ENCODE measurements at places on chromosomes 4 and X.

GRCh38 chrX:107716118-107716684 lies 59.4 kb downstream of the TSC22D3 start:
- DNase-seq: peak; percentile 15

- no peak for DNase-seq
Measured at GRCh38 chrX:54695231-54695630, 102.8 kb downstream of the ITIH6 start.

DNA sequence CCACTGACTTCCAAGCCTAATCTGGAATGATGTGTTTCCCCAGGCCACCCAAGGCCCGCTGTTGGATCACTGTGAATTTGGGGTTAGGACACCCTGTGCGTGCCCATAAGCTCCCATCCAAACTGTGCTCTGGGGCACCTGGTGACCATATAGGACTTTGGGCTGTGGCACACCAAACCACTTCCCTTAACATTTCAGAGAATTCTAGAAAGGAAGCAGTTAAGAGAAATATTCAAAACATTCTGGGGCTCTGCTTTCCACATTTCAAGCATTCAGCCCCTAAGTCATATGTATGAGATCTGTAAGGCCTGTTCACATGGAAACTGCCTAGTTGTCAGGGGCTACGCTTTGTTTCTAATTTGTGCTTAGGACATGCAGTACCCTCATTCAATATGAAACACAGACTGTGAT lies 14.4 kb downstream of the VGLL1 start:
- DNase-seq: no peak

DNA sequence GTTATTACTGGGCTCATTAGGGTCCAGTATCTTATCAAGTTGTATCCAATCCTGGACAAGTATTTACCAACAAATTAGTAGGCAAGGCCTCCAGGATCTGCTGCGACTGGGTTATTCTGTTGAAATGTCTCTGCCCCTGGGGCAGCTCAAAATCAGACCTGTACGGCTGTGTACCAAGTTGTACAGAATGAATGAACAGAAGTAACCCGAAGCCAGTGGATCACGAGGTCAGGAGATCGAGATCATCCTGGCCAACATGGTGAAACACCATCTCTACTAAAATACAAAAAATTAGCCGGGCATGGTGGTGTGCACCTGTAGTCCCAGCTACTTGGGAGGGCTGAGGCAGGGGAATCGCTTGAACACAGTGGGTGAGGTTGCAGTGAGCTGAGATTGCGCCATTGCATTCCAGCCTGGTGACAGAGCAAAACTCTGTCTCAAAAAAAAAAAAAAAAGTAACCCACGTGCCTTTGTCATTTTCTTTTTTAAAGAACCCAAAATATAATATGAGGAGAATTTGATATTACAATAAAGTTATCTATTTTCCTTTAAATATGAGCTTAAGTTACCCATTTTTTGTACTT lies 127.3 kb downstream of the CBR4 start:
- no peak for DNase-seq

GRCh38 chrX:134186362-134187121 lies 50.4 kb upstream of the CCDC160 start:
- no peak for DNase-seq

GRCh38 chr4:7017446-7018048 lies 25.6 kb upstream of the TADA2B start:
- no peak for DNase-seq

DNA sequence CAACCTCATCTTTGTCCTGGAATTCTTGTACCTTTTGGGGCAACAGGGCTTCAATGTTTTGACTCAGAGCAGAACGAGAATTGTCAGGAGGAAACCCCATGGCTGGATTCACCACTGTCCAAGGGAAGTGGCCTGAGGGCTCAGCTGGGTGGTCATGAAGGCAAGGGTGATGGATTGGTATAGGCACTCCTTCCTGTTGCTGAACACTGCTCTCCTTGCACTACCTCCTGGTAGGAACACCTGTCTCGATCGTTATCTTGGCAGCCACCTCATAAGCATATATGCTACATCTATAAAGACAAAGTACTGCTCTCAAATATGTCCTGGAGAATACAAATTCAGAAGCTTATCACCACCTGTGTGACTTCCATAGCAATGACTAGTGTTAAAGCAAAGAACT lies 79.8 kb downstream of the CCNG2 start:
- no peak for DNase-seq

- DNase-seq: no peak
Measured at GRCh38 chr4:152463562-152463961, 72.3 kb downstream of the FBXW7 start.

GRCh38 chr4:127149086-127149485 lies 483.7 kb upstream of the INTU start:
- DNase-seq: no peak

GRCh38 chr4:76585897-76586360 lies 150.9 kb downstream of the SHROOM3 start:
- peak; percentile 65 for DNase-seq

GRCh38 chr4:73947239-73947985 lies 34.4 kb downstream of the PF4 start:
- no peak for DNase-seq

- no peak for DNase-seq
Measured at GRCh38 chr4:184329659-184330400, 112.2 kb upstream of the ENPP6 start.

DNA sequence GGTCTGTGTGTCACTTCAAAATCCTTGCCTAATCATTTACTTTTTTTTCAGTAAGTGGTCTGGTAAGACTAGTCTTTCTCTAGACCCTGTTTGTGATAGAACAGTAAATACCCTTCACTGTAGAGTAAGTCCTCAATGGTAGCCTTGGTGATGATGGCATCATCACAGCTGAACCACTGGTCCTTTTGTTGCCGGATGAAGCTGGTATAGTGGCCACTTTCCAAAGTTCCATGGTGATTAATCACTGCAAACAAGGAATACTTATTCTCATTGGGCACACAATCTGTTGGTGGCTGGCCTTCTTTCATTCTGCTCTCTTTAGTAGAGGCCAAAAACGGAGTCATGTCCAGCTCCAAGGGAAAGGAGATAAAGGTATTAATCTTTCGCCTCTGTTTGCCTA lies 2.9 kb downstream of the USP51 start:
- peak; percentile 24 for DNase-seq

GRCh38 chrX:13717700-13718472 lies 16.5 kb downstream of the TRAPPC2 start:
- no peak for DNase-seq

GRCh38 chr4:92099861-92100260 lies 203.9 kb upstream of the GRID2 start:
- DNase-seq: no peak

GRCh38 chr4:119763386-119763785 lies 134.8 kb upstream of the PDE5A start:
- no peak for DNase-seq

DNA sequence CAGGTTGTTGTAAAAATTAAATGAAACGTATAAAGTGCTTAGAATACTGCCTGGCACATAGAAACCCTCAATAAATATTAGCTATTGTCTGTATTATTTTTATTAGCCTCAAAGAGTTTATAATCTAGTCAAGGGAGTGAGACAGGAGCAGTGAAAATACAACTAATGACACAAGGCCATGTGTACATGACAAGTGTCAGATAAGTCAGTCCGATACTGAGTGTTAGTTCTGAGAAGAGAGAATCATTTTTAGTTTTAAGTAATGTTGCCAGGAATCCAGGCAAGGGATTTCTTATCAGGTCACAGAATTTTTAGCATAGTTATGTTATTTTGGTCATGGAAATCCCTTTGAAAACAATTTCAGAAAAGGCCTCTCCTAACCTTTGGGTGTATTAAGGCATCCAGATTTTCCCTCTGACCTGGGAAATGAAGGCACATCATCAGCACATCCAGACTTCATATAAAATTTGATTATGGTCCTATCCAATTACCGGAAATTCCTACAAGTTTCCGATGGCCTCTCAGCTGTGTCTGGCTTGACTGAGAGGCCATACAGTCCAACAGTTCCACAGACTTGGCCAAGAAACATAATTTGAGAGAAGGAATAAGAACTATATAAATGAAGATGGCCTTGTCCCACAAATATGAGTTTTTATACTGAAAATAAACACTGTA lies 35.7 kb downstream of the PPARGC1A start:
- no peak for DNase-seq

DNA sequence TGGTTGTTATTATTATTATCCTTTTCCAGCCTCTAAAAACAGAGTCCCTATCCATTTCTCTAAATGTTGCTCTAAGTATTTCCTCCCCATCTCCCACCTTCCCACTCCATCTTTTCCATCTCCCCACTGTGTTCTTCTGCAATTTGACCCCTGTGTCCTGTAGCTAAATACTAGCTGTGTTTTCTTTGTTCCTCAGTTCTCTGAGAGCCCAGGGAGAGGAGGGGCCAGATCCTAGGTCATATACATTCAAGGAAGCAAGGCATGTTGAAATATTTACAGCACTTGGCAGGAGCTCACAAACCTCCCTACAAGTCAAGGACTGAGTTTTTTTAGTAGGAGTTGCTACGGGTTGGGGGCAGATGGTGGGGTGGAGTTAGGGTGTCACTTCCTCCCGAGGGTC lies 10.5 kb downstream of the SLC16A2 start:
- DNase-seq: no peak

DNA sequence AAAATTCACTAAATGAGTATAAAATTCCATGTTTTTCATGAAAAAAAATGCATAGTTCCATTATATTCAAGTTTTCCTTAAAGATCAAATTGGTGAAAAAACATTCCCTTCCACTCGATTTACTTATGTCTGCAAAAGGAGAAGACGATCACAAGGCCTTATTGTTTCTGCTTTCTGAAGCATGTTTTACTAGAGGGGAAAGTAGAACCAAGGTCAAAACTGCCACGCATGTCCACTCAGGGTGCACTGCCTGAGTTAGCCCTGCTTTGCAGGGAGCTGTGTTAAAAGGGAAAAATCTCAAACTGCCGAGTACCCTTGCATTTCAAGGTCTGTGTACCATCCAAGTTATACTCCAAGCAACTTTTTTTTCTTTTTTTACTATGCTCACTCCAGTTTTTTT lies 57.2 kb downstream of the TRAPPC11 start:
- DNase-seq: no peak

- no peak for DNase-seq
Measured at GRCh38 chrX:65586491-65586890, 51.9 kb upstream of the LAS1L start.

GRCh38 chr4:110621328-110621812 lies 1.5 kb downstream of the PITX2 start:
- no peak for DNase-seq

GRCh38 chrX:39473812-39474211 lies 623.9 kb downstream of the BCOR start:
- DNase-seq: no peak

DNA sequence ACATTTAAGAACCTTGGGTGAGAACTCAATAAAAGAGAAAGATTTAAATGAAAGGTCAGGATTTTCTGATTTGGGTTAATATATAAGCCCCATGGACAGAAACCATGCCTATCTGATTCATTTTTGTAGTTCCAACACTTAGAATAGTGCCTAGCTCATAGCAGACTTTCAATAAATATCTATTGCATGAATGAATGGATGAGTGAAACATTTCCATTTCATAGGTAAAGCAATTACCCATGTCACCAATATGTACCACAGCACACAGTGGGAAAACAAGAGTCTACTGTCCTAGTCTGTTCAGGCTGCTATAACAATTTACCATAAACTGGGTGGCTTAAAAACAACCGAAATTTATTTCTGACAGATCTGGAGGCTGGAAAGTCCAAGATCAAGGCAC lies 63.9 kb upstream of the PTPN13 start:
- DNase-seq: no peak

GRCh38 chr4:2878346-2878745 lies 34.7 kb downstream of the ADD1 start:
- no peak for DNase-seq

DNA sequence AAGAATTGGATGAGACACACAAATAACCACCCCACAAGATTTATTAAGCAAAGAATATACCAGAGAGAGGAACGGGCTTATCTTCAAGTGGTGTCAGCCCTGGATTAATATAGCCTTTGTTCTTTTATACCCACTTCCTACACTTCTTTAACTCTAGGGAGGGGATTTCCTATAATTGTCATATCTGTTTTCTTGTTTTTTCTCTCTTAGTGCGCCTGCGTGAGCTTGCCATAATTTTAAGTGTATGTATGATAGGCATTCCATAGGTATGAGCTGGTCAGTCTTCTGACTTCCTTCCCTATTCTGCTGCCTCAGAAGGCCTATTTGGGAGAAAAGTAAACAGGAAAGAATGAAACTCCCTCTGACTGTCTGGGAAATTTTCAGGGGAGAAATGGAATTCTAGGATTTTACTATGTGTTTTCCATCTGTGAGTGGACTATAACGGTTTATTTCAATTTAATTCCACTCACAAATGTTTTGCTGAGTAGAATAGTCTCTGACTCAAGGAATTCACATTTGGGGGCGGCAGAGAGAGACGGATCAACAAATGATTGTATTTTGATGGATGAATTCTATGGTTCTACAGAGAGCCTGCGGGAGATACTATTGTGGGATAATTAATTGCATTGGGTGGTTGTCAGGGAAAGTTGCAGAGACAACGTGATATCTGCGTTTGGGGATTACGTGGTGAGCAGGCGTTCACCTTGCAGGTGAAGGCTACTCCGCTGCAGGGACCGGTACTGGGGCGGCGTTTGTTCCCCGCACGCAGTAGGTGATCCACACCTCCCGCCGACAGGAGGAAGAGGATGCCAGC lies 626 bp upstream of the CEP135 start:
- DNase-seq: no peak

DNA sequence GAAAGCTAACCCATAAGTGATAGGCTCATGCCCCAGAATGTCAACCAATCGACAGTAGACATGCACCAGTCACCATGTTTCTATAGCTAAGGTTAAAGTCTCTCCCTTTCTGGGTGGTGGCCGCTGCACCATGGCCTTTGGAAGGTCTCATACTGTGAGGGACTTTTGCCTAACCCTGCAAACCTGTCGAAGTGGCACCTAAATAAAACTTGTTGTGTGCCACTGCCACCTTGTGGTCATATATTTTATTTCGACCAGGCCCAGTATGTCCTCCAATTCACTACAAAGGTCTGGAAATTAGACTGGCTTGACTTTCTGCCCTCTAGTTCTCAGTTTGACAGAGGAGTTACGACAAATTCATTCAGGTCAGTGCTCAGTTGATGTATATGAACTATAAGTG lies 163.1 kb downstream of the SMARCA1 start:
- DNase-seq: no peak

GRCh38 chr4:136056748-136057147 lies 1475.5 kb downstream of the PCDH18 start:
- no peak for DNase-seq

- DNase-seq: no peak
Measured at GRCh38 chr4:169800541-169800940, 42.8 kb upstream of the HPF1 start.

DNA sequence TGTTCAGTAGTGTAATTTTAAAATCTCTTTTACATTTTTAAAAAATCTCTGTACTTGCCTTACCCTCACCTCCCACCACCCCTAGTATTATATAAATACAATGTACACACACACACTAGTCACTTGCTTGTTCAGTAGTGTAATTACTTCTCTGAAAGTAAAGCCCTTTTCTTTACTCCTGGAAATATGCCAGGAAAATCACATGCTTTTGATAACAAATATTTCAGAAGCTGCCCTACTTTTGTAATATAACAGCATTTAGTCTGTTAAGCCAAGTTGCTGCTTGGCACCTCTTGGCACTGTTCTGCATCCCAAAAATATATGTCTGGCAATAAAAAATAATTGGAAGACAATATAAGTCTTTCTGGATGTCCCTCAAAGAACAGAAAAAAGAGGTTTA lies 172.8 kb upstream of the APOOL start:
- no peak for DNase-seq

All from occipital lobe (tissue), 3 donors.